ENCODE measurements at places on chromosomes 11 and 22. TPM values are rescaled to one million over a fixed set of nuclear protein-coding genes. Genes with fewer than 3 reads are reported as not detected.

- no peak for DNase-seq
Observed at GRCh38 chr11:119839476-119840133, 110.6 kb upstream of the NECTIN1 start.

- DNase-seq: no peak
Observed at GRCh38 chr11:126587541-126587940, 232.1 kb downstream of the ST3GAL4 start.

DNA sequence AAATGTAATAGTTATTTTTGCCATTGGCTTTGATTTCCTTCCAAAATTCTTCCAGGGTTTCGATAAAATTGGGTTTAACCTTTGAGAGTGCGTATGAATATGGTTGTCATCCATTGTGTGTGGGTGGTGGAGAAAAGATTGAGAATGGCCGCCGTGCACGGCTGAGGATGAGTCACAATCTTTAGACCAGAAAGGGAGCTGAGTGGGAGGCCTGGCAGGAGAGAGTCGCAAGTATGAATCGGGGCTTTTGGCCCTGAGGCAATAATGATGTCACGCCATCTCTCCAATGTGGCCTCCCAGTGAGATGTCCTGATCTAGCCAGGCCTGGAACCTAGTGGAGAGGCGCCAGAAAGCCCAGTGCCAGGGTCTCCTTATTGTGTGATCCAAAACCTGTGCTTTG is 33.1 kb upstream of the SMPD1 start:
- DNase-seq: peak; percentile 99

DNA sequence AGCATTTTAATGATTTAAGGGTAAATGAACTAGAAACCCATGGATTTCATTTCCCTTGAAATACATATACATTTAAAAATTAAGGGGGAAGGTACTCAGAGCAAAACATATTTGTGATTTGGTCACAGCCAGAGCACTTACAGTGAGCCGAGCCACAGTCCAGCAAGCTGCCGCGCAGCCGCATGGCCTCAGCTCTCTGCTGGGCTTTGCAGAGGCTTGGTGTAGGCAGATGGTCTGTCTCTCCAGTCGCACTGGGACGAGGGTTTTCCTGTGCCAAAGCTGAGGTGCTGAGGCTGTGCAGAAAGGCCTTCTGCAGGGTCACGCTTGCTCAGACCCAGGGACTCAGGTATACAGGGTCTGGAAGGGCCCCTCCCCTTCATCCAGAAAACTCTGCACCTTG is 367.3 kb downstream of the OPCML start:
- DNase-seq: no peak

DNA sequence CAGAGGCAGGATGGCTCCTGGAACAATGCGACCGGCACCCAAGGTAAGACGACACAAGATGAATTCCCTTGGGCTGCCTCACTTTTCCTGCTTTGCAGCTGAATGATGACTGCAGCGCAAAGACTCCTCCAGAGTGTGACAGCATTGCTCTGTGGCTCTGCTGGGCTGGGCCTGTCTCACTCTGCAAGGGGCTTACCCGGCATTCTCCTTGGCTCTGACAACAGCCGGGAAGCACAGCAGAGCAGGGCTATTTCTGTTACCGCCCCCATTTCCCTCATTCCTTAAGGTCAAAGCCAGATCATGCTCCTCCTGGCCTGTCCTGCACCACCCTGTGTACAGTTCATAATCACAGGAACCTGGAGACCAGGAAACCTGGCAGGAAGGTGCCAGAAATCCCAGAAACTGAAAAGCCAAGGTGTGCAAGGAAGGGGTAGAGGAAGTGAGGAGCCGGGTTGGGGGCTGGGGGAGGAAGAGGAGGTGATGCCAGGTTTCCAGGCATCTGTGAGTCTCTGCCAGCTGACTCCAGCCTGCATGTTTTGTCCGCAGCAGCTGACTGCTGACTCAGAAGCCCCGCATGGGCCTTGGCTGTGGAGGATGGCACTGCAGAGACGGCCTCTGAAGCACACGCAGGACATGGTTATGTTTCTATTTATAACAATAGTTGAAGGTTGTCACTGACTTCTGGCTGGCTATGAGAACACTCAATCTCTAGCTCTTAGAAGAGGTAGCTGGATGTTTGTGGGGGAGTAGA is 113.6 kb downstream of the MICAL3 start:
- peak; percentile 97 for DNase-seq

GRCh38 chr11:102560555-102561011 is 30.0 kb upstream of the MMP7 start:
- DNase-seq: peak; percentile 68

- DNase-seq: no peak
Observed at GRCh38 chr11:1162491-1163311, 4.9 kb downstream of the MUC5AC start.

Gene MUC5B
- not detected for total RNA-seq

Gene C22orf23
- total RNA-seq: 0.22 TPM

DNA sequence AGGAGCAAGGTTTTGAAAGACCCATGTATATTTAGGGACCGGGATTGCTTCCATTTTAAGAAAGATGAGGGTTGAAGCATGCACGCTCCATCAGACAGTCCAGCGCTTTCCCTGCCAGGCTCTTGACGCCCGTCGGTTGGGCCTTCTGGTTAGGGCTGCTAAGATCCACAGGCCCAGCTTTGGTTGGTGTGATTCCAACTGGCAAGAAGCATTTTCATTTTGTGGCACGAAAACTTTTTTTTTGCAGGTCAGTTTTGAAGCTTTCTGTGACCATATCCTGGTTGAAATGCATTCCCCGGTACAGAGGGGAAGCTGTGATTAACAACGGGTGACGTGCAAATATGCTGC is 34.3 kb upstream of the MPPED1 start:
- DNase-seq: peak; percentile 24
